HFFc6 (cell line): ENCODE measurements at places on chromosomes 6 and 20. TPM values are rescaled to one million over a fixed set of nuclear protein-coding genes. Genes with fewer than 3 reads are reported as not detected.

- DNase-seq = no peak
Observed at GRCh38 chr6:7562769-7563168, 21.3 kb downstream of the DSP start.

- DNase-seq = no peak
Observed at GRCh38 chr6:17601386-17601703, 1.2 kb downstream of the FAM8A1 start.

DNA sequence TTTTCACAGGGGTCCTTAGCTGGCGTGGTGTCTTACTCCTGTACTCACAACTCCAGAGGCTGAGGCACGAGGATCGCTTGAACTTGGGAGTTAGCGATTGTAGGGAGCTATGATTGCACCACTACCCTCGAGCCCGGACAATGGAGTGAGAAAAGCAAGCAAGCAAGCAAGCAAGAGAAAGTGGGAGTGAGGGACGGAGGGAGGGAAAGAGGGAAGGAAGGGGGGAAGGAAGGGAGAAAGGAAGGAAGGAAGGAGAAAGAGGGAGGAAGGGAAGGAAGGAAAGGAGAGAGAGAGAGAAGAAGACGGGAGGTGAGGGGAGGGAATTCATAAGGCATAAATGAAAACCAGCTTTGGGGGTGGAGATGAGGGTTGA lies 120.5 kb downstream of the TRIM27 start:
- no peak for DNase-seq

GRCh38 chr20:53920647-53921245 lies 149.6 kb downstream of the BCAS1 start:
- DNase-seq = no peak

DNA sequence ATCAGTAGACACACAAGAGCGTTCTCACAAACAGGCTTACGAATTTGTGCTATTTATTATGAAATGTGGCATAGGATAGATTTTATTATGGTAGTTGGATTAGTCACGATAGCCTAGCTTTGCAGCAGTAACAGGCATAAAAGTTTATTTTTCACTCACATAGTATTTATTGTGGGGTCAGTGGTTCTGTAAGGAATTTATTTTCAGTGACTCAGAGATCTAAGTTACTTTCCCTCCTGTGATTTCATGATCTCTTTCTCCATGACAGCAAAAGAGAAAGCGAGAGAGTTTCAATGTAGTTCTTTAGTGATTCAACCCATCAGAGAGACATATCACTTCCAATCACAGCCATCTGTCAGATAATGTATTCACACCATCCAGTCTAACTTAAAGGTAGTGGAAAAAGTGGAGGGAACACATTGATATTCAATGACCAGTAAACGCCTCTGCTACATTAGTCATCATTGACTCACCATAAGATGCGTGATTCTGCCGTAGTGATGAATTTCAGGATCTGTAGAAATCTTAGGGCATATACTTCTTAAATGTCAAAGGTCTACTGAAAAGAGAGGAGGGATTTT lies 605.5 kb downstream of the HDGFL1 start:
- DNase-seq = peak; percentile 84

RSPH9 gene
- 0.13 to 0.41 TPM in 2 of 3 replicates, not detected in the other for total RNA-seq

ELOVL2 gene
- total RNA-seq = 0.05 to 0.06 TPM in 2 of 3 replicates, not detected in the other
